ENCODE measurements at places on chromosomes 11 and 22.

DNA sequence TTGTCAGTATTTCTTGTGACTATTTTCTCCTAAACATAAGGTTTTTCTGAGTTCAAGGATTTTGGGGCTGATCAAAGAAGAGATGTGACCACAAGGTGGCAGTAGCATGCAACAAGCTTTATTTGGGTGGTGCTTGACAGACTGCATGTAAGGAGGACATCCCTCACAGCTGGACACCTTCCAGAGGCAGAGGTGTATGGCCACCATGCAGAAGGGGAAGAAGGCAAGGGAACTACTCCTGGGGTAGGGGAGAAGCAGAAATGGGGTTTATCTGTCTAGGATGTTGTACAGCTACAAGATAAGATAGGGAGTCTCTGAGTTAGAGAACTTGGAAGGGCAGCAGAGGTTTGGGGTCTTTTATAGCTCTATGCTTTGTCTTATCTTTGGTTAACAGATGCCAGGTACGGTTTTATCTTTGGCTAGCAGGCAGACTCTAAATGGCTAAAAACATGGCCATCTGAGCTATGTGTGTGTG is 5.1 kb upstream of the BIRC2 start:
- DNase-seq = peak; percentile 62

- DNase-seq = no peak
Measured at GRCh38 chr11:93236741-93237675, 39.2 kb upstream of the SLC36A4 start.

DNA sequence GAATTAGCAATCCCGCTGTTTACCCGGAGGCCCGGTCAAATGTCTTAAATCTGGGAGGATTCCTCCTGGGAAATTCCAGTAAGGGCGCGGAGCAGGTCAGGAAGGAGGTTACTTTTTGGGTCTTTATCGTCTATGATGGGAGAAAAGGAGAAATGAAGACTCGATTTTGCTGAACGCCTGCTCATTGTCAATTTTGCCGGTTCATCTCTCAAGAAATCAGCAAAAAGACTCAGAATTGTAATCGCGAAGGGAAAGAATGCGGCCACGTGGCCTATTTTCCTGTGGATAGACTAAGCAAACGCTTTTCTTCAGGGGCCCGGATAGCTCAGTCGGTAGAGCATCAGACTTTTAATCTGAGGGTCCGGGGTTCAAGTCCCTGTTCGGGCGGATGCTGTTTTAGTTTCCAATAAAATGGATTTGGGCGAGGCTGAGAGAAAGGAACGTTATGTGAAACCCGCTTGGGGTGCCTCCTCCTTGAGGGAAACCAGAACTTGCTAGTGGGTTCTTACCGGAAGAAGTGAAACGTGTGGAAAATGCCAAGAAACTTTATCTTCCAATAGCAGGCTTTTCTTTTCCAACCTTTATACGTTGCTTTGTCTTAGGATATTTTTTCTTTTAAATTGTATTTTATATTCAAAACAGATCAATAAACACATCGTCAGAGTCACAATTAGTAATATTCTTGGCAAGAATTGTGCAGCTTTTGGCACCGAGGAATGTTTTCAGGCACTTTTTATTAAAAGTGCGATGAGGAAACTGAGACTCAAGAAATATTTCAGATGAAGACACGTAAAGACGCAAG is 45.0 kb downstream of the OR4D9 start:
- peak; percentile 52 for DNase-seq

GRCh38 chr22:25494774-25495173 is 69.7 kb upstream of the GRK3 start:
- DNase-seq = no peak

- no peak for DNase-seq
Measured at GRCh38 chr11:9461760-9462134, 935 bp downstream of the ZNF143 start.

DNA sequence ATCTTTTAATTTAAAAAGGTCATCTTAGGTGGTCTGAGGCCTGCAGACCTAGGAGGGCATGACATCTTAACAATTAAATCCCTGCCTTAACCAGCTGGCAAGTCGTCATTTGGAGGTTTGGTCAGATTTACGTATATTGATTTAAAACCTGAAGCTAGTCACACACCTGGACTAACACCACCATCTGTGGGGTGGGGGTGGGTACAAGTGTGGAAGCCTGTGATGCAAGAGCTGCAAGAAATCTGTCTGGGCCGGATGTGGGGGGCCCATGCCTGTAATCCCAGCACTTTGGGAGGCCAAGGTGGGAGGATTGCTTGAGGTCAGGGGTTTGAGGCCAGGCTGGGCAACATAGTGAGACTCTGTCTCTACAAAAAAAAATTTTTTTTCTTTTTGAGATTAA is 11.6 kb downstream of the CCDC87 start:
- no peak for DNase-seq

DNA sequence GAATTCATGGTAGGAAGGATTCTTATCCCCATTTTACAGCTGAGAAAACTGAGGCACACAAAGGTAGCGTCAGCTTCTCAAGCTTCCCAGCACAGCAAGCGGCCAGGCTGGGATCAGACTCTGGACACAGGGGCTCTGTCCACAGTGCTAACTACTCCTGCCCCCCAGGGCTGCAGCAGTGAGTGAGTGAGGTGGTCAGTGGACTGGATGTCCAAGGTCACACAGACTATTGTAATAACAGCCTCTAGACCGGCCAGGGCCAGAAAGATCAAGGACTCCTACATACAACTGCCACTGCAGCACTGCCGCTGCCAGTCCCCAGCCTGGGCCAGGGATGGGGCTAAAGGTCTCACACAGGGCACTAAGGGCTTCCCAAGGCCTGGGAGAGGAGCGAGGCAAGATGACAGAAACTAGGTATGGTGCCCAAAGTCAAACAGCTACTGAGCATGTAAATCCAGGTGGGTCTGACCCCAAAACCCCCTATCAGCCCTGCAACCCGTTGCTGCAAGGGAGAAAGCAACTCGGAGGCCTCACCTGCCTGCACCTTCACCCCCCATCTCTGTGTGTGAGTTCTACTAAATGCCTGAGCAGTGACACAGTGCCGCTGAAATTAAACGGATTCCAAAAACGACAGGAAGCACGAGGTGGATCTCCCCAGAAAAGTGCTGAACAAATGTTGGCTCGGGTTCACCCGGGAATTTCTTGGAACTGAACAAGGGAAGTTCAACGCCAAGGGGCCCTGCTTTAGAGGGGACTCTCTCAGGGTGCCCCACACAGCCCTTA is 161.8 kb upstream of the GRK3 start:
- no peak for DNase-seq

All from stimulated activated CD4-positive, alpha-beta T cell treated with anti-CD3 and anti-CD28 coated beads, TNF-alpha, amount 100 ng/mL, for 4 hours (primary cell).